Vagina (tissue), 2 donors: ENCODE measurements at places on chromosomes 5 and 9. TPM values are rescaled to one million over a fixed set of nuclear protein-coding genes. Genes with fewer than 3 reads are reported as not detected.

- H3K27ac ChIP-seq: no peak overlapping the region
- peaks cover 16% of the 10 kb centered on the region for H3K4me1 ChIP-seq
- no peaks in the 10 kb centered on the region for H3K27me3 ChIP-seq
Measured at GRCh38 chr9:89807101-89807395, 202.2 kb downstream of the GADD45G start.

AJM1 gene
- 1.2 TPM for total RNA-seq

- DNase-seq: no peak
- peaks cover 12% of the 10 kb centered on the region for H3K4me1 ChIP-seq
- H3K27me3 ChIP-seq: no peaks in the 10 kb centered on the region
- H3K36me3 ChIP-seq: no peaks in the 10 kb centered on the region
Measured at GRCh38 chr9:137446851-137447471, 5.8 kb upstream of the ENTPD8 start.

ATP10B gene
- 9.1 TPM for total RNA-seq

NDUFA8 gene
- 32.4 TPM for total RNA-seq

FAM53C gene
- 17.4 TPM for total RNA-seq

DNA sequence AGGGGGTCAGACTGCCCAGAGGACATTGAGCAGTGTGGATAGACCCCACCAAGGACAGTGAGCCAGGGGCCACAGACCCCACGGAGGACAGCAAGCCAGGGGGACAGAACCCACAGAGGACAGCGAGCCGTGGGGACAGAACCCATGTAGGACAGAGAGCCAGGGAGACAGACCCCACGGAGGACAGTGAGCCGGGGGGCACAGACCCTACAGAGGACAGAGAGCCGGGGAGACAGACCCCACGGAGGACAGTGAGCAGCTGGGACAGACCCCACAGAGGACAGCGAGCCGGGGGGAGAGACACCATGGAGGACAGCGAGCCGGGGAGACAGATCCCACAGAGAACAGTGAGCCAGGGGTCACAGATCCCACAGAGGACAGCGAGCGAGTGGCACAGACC lies 3.4 kb upstream of the ZDHHC11 start:
- DNase-seq: no peak
- H3K36me3 ChIP-seq: no peaks in the 10 kb centered on the region
- H3K4me1 ChIP-seq: peaks cover 4% of the 10 kb centered on the region
- H3K27me3 ChIP-seq: no peaks in the 10 kb centered on the region
- no peak overlapping the region for H3K4me3 ChIP-seq

FOXD4L3 gene
- 0.49 TPM for total RNA-seq

- H3K4me1 ChIP-seq: no peaks in the 10 kb centered on the region
- no peaks in the 10 kb centered on the region for H3K36me3 ChIP-seq
- H3K27ac ChIP-seq: no peak overlapping the region
Measured at GRCh38 chr5:27612161-27612560, 573.8 kb upstream of the CDH9 start.

C9orf72 gene
- 18.7 TPM for total RNA-seq

DNA sequence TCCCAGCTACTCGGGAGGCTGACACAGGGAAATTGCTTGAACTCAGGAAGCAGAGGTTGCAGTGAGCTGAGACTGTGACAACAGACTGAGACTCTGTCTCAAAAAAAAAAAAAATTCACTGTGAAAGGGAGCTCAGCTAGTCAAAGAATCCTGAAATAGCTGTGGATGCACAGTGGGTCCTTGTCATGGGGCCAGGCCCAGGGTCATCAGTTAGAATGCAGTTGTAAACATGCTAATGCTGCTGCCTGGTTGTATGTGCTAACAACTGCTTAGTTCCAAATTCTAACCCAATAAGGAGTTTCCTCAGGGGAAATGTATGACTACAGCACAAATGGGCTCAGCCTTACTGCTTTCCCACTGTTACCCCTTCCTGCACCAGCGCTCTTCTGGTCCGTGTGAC lies 84.0 kb downstream of the PALM2AKAP2 start:
- H3K4me3 ChIP-seq: no peak overlapping the region
- H3K27me3 ChIP-seq: no peaks in the 10 kb centered on the region
- no peaks in the 10 kb centered on the region for H3K36me3 ChIP-seq
- no peak overlapping the region for H3K27ac ChIP-seq

FSTL4 gene
- 3.7 TPM for total RNA-seq

AQP7 gene
- 6.4 TPM for total RNA-seq

DNA sequence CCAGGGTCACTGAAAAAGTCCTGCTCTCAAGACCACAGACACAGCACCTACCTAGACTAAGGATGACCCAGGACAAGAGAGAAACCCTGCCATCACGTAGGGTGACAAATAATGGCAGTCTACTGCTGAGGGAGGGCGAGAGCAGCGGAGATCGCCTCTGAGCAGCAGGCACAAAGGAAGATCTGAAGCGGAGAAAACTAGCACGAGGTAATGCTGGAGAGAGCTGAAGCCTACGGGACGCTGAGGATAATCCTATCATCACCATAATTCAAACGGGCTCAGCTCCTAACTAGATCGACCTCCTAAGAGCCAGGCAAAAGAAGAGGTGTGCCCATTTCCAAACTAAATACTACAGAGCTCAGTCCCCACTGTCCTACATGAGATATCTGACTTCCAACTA lies 41.3 kb downstream of the FBXO10 start:
- H3K27ac ChIP-seq: no peak overlapping the region
- no peaks in the 10 kb centered on the region for H3K4me1 ChIP-seq
- H3K4me3 ChIP-seq: no peak overlapping the region
- no peaks in the 10 kb centered on the region for H3K36me3 ChIP-seq
- H3K27me3 ChIP-seq: no peaks in the 10 kb centered on the region

- H3K27ac ChIP-seq: peak overlapping the region; percentile 42
- H3K4me3 ChIP-seq: no peak overlapping the region
- H3K27me3 ChIP-seq: no peaks in the 10 kb centered on the region
- H3K36me3 ChIP-seq: no peaks in the 10 kb centered on the region
- DNase-seq: no peak
- peaks cover 50% of the 10 kb centered on the region for H3K4me1 ChIP-seq
Measured at GRCh38 chr9:89441655-89441970, 56.3 kb downstream of the SEMA4D start.

WWC1 gene
- 18.7 TPM for total RNA-seq

DNA sequence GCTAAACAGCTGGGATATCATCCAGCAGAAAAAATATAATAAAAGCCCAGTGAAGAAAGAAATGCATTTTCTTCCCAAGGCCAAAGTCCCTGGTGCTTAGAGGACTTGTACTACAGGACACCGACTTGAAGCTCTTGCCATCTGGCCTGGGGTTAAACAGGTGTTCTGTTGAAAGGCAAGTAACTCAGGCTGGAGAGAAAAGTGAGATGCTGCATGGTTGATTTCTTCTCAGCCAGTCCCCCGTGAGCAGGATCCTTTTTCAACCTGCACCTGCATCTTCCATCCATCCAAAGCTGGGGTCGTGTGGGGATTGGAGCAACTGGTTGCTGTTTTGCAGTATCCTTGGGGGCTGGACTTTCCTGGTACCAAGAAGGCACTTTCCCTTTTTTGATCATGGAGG lies 146.1 kb upstream of the RPS23 start:
- no peak overlapping the region for H3K4me3 ChIP-seq
- no peaks in the 10 kb centered on the region for H3K27me3 ChIP-seq
- no peaks in the 10 kb centered on the region for H3K4me1 ChIP-seq
- DNase-seq: no peak
- no peak overlapping the region for H3K27ac ChIP-seq

DNA sequence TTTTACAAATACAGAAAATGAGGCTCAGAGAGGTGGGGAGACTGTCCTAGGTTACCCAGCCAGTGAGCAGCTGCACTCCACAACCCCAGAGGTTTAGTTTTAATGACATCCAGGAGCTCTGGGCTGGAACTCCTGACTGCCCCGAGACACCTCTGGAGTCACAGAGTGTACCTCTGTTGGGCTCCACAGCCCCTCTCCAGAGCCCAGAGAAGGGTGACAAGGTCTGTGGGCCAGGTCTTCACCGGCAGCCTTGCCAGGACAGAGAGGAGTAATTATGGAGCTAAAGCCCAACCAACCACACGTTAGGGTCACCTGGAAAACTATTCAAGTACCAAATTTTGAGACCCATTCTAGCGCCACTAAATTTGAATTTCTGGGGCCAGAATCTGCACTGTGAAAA lies 11.1 kb downstream of the CDX1 start:
- H3K4me1 ChIP-seq: peaks cover 56% of the 10 kb centered on the region
- H3K4me3 ChIP-seq: no peak overlapping the region
- no peaks in the 10 kb centered on the region for H3K27me3 ChIP-seq
- peak overlapping the region; percentile 90 for H3K27ac ChIP-seq

SPATA31D4 gene
- total RNA-seq: not detected

DNA sequence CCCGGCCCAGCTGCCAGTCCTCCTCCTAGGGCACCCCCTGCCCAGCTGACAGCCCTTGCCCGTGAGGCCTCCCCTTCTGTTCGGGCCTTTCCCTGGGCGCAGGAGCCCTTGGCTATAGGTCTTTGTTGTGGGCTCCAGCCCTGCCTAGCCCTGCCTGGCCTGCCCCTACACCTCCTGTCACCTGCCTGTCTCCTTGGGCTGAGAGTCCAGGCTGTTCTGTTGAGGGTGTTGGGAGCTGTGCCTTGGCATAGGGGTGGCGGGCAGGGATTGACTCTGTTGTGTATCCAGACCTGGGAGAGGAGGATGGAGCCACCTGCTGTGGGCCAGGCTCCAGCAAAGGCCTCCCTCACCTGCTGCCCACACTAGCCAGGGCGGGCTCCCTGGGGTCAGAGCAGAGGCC lies 11.6 kb downstream of the FCN2 start:
- no peak overlapping the region for H3K27ac ChIP-seq
- H3K27me3 ChIP-seq: no peaks in the 10 kb centered on the region
- no peak overlapping the region for H3K4me3 ChIP-seq
- peaks cover 23% of the 10 kb centered on the region for H3K4me1 ChIP-seq
- no peaks in the 10 kb centered on the region for H3K36me3 ChIP-seq
- DNase-seq: peak; percentile 95

DNA sequence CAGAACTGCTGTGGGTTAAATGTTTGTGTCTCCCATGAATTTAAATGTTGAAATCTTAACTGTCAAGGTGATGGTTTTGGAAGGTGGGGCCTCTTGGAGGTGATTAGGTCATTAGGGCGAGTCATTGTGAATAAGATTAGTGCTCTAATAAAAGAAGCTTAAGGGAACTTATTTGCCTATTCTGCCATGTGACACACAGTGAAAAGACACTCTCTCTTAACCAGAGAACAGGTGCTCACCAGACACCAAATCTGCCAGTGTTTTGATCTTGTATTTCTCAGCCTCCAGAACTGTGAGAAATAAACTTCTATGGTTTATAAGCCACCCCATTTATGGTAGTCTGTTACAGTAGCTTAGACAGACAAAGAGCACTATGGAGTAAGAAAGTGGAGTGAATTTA lies 117.9 kb upstream of the SV2C start:
- no peaks in the 10 kb centered on the region for H3K4me1 ChIP-seq
- no peaks in the 10 kb centered on the region for H3K36me3 ChIP-seq
- no peak for DNase-seq
- no peaks in the 10 kb centered on the region for H3K27me3 ChIP-seq
- no peak overlapping the region for H3K27ac ChIP-seq

DNA sequence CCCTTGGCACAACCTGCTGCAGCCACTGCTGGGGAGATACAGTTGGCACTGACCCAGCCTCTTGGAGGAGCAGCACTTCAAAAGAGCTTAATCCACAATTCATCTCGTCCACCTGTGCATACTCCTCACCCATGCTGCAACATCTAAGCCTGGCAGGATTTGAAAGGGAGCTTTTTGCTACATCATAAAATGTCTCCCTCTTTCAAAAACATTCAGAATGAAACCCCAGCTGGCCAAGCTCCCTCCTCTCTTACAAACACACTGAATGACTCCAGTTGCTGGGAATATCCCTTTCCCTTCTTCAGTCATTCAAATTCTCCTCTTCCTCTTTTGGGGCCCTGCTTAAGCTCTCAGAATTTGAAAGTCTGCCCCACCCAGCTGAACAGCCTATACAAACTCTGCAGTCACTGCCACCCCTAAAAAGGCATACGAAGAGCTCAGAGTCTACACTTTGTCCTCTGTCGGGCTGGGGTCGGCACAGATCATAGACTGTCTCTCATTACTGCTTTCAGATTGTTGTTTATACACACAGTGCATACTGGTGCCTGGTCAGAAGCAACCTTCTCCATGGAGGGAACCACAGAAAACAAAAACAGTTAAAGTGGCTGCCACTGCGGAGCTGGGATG lies 8.8 kb upstream of the C5orf15 start:
- H3K36me3 ChIP-seq: peaks cover 67% of the 10 kb centered on the region
- no peaks in the 10 kb centered on the region for H3K4me1 ChIP-seq
- H3K4me3 ChIP-seq: no peak overlapping the region
- no peaks in the 10 kb centered on the region for H3K27me3 ChIP-seq

GRCh38 chr5:143682929-143683386 lies 129.0 kb upstream of the HMHB1 start:
- no peaks in the 10 kb centered on the region for H3K4me1 ChIP-seq
- DNase-seq: no peak
- no peaks in the 10 kb centered on the region for H3K36me3 ChIP-seq
- H3K27me3 ChIP-seq: no peaks in the 10 kb centered on the region
- no peak overlapping the region for H3K27ac ChIP-seq
- H3K4me3 ChIP-seq: no peak overlapping the region

SPINK4 gene
- not detected for total RNA-seq

DNA sequence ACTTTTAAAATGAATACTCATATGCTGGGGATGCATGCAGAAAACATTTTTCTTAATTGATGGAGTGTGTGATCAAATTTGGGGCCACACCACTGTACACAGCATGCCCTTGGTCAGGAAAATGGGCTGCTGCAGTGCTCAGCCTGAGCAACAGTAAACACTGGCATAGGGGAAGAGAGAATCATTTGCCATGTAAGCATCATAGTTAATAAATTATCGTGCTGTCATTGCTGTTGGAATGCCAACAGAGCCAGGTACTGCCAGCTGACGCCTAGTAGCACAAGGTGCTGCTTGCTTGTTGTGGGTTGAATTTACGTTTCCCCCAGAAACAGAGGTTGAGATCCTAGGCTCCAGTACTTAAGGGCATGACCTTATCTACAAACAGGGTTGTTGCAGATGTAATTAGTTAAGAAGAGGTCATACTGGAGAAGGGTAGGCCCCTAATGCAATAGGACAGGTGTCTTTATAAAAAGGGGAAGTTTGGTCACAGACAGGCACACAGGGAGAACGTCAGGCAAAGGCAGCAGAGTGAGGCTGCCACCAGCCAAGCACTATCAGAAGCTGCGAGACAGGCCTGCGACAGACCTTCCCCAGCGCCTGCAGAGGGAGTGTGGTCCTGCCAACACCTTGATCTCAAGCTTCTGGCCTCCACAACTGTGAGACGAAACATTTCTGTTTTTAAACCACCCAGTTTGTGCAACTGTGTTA lies 25.3 kb downstream of the DAP start:
- no peaks in the 10 kb centered on the region for H3K27me3 ChIP-seq
- peaks cover 38% of the 10 kb centered on the region for H3K4me1 ChIP-seq
- no peak overlapping the region for H3K27ac ChIP-seq
- no peak overlapping the region for H3K4me3 ChIP-seq

PJA2 gene
- 76.1 TPM for total RNA-seq

PCDHGB6 gene
- total RNA-seq: 12.5 TPM

DNA sequence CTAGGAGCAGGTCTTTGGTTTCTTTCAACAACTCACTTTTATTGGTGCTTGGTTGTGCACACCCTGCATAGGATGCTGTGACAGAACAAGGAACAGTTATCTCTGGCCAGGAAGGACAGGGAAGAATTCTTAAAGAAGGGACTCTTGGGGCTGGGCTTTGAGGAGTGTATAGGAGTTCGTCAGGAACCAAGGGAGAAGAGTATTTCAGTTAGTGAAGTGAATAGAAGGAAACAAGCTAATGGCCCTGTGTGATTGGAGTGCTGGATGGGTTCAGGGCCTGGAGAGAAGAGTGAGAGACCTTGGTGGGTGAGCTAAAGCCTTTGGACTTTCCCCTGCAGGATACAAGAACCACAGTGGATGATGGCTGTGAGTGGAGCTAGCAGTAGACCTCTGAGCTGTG lies 32.2 kb downstream of the DAB2IP start:
- no peak for DNase-seq
- no peaks in the 10 kb centered on the region for H3K27me3 ChIP-seq
- no peaks in the 10 kb centered on the region for H3K36me3 ChIP-seq
